Activated naive CD4-positive, alpha-beta T cell treated with anti-CD3 and anti-CD28 coated beads, Interleukin-2, amount 50 U/mL, for 72 hours (primary cell): ENCODE measurements at places on chromosomes 7 and 10.

- no peak for DNase-seq
Measured at GRCh38 chr10:71049994-71050393, 161.6 kb upstream of the PCBD1 start.

DNA sequence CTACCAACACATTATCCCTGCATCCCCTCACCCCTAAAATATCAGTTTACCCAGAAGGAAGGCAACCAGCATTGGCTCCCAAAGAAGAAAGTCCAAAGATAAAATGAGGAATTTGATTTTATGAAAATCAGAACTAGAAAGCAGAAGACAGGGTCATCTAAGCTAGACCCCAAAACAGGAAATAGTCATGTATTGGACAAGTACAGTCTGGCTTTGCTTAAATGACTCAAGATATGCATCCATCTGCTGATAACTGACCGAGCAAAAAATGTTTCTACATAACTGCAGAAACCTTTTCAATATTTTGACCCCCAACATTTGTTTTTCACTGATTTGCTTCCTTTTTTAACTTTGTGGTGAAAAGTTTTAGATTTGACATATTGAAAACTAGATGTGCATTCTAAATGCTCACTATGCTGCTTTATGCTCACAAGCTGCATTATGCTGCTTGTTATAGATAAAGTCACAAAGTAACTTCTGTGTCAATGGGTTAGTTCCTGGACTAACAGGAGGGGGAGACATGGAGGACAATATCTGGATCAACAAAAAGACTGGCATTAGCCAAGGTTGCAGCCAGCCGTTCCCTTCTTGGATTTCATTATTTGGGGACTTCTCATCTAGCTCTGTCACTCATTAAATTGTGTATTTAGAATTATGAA lies 227.0 kb downstream of the INHBA start:
- no peak for DNase-seq

DNA sequence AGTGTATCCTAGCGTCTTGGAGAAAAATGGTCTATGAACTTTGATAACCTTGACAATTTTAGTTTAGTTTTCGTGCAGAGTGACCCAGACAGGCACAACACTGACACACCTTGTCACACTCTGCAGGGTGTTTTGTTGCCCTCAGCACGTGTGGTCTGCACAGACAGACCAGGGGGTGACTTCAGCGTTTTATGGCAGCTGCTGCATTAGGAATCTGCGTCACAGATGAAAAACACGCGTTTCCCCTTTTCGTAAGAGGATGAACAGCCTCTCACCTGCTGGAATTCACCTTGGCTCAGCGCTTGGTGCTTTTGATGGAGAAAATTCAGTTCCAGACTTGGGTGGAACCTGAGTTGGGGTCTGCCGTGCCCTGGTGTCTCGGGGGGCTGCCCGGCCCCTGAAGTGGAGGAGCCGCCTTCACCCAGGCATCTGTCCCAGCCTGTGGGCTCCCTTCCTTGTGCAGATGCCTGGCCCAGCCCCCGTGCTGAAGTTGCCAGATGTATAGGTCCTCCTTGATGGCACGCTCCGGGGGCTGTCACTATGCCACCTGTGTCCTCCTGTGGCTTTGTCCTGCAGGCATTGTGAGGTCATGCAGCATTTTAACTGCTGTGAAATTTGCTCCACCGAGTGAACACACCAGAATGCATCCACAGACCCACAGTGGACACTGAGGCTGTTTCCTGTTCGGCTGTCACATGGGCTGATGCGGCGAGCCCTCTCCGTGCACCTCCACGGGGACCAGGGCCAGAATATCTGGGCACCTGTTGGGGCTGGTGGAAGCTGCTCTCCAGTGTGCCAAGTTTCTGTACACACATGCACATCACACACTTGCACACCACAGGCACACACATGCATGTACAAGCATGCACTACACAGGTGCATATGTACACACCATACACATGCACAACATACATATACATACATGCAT lies 18.3 kb downstream of the INPP5A start:
- DNase-seq = no peak

DNA sequence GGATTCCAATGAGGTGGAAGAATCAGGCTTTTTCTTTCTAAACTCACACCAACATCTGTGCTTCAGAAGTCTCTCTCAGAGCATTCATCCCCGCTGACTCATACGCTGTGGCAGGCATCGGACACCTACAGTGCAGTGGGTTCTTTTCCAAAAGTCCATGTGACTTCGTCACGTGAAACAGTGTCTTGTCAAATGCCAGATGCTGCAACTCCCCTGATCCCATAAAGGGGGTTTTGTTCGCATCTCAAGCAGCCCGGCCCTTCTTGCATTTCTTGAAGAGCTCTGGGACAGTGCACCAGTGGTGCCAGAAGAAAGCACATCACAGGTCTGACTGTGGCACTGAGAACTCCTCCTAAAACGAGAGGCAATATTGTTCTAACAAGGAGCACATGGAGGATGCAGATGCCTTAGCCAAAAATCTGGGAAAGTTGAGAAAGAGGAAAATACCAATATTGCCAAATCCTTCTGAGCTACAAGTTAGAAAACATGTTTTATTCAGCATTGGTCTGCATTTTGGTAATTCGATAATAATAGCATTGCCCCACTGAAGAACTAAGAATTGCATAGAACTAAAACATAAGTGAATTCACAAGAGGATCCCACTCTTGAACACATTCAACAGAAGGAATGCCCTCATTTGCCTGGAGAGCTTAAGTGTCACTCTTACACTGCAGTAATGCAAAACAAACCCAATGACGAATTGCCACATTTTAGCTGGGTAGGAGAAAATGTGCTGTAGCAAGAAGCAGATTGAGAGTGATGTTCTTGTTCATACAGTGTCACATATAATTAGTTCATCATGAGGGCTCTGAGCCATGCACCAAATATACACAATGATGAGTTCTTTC lies 204.4 kb downstream of the CXCL12 start:
- DNase-seq = no peak

- no peak for DNase-seq
Measured at GRCh38 chr10:86658261-86658741, 4.0 kb downstream of the OPN4 start.

DNA sequence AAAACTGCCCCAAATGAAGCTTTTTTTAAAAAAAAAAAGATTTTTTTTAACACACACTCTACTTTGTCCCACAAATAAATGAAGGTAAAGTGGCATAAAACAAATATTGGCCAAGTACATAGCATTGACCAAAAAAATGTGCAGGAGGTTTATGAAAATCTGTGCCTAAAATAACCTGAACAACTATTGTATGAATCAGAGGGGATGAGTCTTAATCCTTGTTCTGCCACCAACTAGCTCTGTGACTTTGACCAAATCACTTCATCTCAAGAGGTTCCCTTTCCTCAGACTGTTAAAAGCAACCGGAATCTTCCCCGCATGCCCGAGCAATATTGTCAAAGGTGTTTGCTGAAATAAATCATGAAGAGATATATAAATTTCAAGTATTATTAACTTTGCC lies 150.4 kb upstream of the NEBL start:
- no peak for DNase-seq

DNA sequence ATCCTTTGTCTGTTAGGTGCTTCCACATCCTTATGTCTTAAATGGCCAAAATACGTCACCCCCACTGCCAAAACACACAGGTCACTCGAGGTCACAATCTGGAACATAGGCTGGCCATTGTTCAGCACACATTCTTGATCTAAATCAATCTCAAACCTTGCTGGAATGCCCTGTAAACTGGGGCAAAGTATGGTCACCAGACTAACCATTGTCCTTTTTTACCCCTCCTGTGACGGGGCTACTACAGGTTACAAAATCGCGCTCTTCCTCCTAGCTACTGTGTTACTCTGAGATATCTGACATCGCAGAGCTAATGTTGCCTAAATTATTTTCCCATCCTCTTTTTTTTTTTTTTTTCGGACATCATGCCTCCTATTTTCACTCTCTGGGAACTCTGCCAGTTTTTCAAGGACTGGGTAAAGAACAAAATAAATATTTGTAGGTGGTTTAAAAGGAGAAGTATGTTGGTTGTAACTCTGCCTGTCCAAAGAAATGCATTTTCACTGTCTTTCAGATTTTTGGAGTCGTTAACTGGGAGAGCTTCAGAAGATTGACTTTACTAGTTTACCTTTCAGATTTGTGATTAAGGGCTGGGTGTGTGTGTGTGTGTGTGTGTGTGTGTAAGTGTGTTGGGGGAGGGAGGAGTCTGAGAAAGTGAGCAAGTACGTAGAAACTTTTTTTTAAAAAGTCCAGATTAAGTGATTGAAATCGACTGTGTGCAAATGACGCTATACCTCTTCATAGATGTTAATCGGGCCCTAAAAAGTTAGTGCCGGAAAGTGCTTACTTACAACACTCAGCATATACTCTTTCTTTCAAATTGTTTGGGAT lies 942 bp upstream of the KIAA1217 start:
- DNase-seq = no peak

DNA sequence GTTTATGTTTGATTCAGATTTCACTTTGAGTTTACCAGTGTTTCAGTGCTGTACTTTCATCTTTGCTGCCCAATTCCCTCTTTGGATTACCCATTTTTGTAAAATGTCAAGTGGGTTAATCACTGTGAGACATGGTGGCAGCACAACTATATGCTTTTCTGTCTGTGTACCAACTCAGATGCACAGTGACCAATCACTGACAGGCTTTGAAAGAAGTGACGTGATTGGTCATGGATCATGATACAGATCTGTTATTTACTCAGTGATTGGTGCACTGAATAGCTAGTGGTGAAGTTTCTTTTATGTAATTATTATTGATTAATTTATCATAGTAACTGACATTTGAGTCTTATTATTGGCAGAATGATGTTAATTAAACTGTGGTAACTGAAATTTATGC lies 126.9 kb downstream of the SDK1 start:
- no peak for DNase-seq

- DNase-seq = no peak
Measured at GRCh38 chr10:49347342-49347741, 48.4 kb downstream of the C10orf71 start.

GRCh38 chr7:55073051-55073511 lies 54.3 kb downstream of the EGFR start:
- DNase-seq = no peak

GRCh38 chr10:8392216-8392615 lies 337.7 kb downstream of the GATA3 start:
- DNase-seq = no peak

- no peak for DNase-seq
Measured at GRCh38 chr10:33477291-33478088, 143.0 kb upstream of the NRP1 start.

DNA sequence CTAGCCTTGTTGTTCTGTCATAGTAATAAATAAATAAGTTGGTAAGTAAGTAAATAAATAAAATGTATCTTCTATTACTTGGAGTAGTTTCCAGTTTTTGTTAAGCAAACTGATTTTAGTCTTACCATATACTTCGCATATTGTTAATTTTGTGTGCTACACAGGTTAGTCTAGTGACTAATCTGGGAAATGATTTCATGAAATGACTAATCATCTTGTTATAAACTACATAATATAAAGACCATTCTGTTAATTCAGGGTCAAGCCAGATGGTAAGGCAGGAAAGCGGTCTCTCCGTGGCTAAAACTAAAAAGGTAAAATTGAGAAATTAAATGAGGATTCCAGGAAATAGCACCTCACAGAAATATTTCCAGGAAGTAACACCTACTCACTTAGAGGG lies 58.5 kb upstream of the FOXP2 start:
- no peak for DNase-seq

DNA sequence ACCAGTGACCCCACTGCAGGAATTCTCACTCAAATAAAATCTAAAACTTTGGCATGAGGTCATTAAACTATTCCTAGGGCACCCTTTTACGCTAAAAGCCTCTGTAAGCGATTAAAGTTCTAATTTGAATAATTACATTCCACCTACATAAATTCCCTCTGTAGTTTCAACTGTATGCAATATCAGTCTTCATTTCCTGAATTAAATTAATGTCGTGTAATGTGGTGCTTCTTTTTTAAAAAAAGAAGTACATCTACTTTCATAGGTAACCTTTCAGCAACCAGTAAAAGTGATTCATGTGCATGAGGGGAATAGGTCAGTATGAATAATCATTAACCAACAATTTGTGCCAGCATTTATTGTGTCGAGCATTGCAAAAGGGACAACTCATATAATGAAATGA lies 44.7 kb downstream of the IMMP2L start:
- no peak for DNase-seq

DNA sequence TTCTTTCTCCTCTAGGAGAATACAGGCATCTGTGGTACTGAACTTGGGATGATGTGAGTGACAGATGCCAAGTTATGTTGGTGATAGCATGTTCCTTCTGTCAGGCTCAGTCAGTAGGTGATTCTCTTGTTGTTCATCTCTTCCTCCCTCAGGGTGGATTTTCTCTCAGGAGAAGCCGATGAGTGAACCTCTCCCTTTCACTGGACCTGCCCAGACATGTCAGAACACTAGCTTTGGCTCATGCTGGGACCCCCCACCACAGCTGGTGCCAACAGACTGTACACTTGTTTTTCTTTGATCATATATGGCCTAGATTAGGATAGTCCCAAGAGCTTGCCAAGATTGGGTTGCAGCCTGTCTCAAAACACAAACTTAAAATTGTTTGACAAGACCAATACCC lies 129.4 kb downstream of the BMPER start:
- DNase-seq = no peak

DNA sequence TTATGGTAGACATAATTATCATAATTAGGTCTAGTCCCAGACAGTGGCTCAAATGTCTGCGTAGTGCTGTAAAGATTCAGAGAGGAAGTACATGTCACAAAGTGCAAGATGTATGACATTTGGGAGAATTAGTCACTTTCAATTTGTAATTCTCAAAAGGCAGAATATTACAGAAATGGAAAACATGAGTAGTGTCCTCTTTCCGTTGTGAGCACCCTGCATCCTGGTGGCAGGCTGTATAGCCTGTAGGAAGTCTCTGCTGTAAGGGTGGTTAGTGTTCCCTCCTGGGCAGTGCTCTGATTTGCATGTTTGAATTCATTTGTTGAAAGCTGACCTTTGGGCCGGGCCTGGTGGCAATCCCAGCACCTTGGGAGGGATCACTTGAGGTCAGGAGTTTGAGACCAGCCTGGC lies 17.0 kb downstream of the CDK14 start:
- no peak for DNase-seq

GRCh38 chr7:155093596-155093995 lies 23.5 kb downstream of the HTR5A start:
- no peak for DNase-seq

- DNase-seq = no peak
Measured at GRCh38 chr10:47240173-47240572, 59.8 kb upstream of the GDF10 start.

- no peak for DNase-seq
Measured at GRCh38 chr10:85623758-85624157, 742.8 kb downstream of the GRID1 start.

DNA sequence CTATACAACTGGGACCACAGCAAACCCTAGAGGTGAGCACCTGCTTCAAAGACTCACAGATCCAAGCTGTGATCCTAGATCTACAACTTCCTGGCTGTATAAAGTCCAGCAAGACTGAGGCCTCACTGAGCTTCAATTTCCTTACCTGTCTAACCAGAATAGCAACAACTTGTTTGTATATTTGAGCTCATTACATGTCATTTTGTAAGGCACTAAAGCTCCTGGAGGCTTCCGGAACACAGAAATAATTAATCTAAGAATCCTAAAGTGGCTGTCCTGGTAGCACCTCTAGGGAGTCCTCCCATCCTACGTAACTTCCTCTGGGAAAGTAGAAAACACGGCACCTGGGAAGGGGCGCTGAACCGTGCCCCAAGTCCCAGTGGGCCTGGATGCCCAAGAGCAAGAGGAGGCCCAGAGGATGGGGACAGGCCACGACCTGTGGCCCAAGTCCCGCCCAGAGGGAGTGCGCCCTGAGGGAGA lies 39.4 kb downstream of the HK1 start:
- DNase-seq = no peak

- no peak for DNase-seq
Measured at GRCh38 chr10:67043041-67043440, 117.2 kb downstream of the LRRTM3 start.

GRCh38 chr7:142793156-142793555 lies 22.4 kb downstream of the PRSS2 start:
- DNase-seq = no peak
